ENCODE measurements at places on chromosomes 6 and 20. TPM values are rescaled to one million over a fixed set of nuclear protein-coding genes. Genes with fewer than 3 reads are reported as not detected.

The SCP2D1 gene
- not detected for total RNA-seq

The ZSCAN26 gene
- 5.4 TPM for total RNA-seq

The C6orf141 gene
- not detected for total RNA-seq

The ISM1 gene
- not detected for total RNA-seq

GRCh38 chr6:53646606-53647005 is 18.9 kb downstream of the KLHL31 start:
- no peaks in the 10 kb centered on the region for H3K36me3 ChIP-seq
- no peak overlapping the region for H3K27ac ChIP-seq
- DNase-seq = no peak
- H3K4me1 ChIP-seq = peaks cover 4% of the 10 kb centered on the region
- H3K4me3 ChIP-seq = no peak overlapping the region

DNA sequence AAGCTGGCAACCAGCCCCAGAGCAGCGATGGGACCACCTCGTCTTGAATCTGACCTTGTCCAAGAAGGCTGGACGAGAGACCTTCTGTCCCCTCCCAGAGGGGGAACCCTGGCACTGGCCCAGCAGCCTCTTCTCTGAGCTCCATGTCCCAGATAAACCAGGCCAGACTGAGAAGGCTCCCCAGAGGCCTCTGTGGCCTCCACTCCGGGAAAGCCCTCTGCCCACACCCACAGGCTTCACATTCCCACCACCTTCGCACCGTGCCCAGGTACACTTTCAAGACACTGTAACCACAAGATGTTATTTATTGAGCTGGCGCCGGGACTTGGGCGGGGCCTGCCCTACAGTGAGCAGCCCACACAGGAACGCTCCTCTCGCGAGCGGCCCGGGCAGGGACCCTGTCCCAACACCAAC is 33.2 kb downstream of the ADA start:
- H3K27me3 ChIP-seq = no peaks in the 10 kb centered on the region
- peaks cover 17% of the 10 kb centered on the region for H3K4me1 ChIP-seq
- H3K4me3 ChIP-seq = no peak overlapping the region
- H3K27ac ChIP-seq = peak overlapping the region; percentile 6
- no peak for DNase-seq

DNA sequence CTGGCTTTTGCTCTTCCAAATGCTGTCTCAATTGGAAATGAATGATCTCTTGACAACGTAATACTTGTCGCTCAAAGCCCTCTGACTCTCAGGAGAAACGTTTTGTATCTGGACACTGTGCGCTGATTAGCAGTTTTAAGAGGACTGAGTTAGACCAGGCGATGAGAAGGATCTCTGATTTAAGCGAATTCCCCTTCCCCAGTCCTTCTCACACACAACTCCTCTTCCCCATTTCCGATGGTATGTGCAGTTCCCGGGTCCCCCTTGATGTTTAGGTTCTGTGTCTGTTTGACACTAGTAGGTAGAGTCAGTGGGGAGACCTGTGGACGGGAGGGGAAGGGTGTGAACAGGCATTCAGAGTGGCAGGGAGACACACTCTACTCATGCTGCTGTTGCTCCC is 2.5 kb downstream of the ZDHHC14 start:
- DNase-seq = no peak
- H3K4me3 ChIP-seq = no peak overlapping the region
- no peaks in the 10 kb centered on the region for H3K36me3 ChIP-seq
- H3K4me1 ChIP-seq = no peaks in the 10 kb centered on the region
- no peak overlapping the region for H3K27ac ChIP-seq

DNA sequence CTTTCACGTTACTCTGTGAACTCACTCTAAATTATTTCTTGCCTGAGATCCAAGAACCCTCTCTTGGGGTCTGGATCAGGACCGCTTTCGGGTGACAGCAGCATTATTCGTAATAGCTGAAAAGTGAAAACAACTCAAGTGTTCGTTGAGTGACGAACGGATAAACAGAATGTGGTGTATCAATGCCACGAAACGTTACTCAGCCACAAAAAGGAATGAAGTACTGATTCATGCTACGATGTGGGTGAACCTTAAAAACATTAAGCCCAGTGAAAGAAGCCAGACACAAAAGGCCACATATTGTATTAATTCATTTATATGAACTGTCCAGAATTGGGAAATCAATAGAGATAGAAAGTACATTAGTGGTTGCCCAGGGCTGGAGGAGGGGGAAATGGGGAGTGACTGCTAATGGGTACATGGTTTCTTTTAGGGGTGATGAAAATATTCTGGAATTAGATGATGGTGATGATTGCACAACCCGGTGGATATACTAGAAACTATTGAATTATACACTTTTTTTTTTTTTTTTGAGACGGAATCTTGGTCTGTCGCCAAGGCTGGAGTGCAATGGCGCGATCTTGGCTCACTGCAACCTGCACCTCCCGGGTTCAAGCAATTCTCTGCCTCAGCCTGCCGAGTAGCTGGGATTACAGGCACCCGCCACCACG is 8.4 kb downstream of the PTGIS start:
- no peak for DNase-seq
- H3K27ac ChIP-seq = no peak overlapping the region
- no peak overlapping the region for H3K4me3 ChIP-seq
- no peaks in the 10 kb centered on the region for H3K4me1 ChIP-seq
- no peaks in the 10 kb centered on the region for H3K36me3 ChIP-seq

DNA sequence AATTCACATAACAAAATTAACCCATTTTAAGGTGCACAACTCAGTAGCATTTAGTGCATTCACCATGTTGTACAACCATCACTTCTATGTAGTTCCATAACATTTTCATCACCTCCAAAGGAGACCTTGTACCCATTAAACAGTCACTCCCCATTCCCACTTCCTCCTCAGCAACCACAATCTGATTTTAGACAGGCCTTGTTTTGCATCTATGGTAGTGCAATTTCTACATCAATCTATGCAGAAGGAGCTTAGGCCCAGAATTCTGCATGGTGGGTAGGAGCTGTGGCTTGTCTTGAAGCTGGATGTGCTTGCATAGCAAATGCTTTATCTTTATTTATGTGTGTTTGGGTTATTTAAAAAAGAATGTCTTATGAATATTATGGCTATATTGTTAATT is 13.5 kb upstream of the HLA-DQA1 start:
- no peaks in the 10 kb centered on the region for H3K36me3 ChIP-seq
- no peak overlapping the region for H3K4me3 ChIP-seq
- no peaks in the 10 kb centered on the region for H3K27me3 ChIP-seq
- peaks cover 24% of the 10 kb centered on the region for H3K4me1 ChIP-seq
- H3K27ac ChIP-seq = peak overlapping the region; percentile 98
- DNase-seq = no peak

DNA sequence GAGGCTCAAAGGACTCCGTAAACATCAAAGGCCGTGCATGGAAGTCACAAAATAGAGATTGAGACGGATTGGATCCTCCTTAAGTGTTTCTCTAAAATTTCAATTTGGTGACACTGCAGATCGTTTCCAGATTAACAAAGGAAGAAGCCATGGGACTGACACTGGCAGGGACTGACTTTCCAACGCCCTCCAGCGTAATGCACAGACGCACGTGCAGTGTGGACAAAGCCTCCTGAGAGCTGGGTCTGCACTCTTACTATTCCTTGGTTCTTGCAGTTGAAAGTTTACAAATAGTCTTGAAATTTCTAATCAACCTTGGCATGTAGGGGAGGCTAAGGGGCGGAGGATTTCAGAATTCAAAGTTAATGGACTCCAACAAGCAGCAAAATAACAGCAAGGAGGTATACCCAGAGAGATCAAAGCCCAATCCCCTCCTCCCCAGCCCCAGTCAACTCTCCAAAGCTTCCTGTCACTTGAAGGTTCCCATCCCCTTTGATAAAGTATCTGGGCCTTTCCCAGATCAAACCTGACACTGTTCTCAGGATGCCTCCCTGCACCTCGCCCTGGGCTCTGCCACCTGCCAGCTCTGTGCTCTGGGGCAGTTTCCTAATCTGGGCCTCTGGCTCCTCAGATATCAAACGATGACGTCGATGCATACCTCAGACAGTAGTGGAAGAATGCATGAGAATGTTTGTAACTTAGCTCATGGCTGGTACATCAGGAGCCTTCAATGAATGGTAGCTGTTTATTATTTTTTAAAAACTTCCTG is 106.5 kb upstream of the TRAF3IP2 start:
- H3K4me1 ChIP-seq = peaks cover 5% of the 10 kb centered on the region
- H3K4me3 ChIP-seq = no peak overlapping the region
- peaks cover 10% of the 10 kb centered on the region for H3K36me3 ChIP-seq
- no peaks in the 10 kb centered on the region for H3K27me3 ChIP-seq
- DNase-seq = no peak

- H3K27me3 ChIP-seq = no peaks in the 10 kb centered on the region
- no peak for DNase-seq
- peaks cover 14% of the 10 kb centered on the region for H3K4me1 ChIP-seq
- H3K27ac ChIP-seq = no peak overlapping the region
- no peak overlapping the region for H3K4me3 ChIP-seq
Measured at GRCh38 chr20:50554694-50555579, 44.8 kb downstream of the PTPN1 start.

Measured in GM12878 (cell line).